NCI-H187 (cell line): ENCODE measurements at places on chromosomes 1 and 21.
A peak's percentile ranks its signal among the peaks of the same experiment; 100 is the strongest.

DNA sequence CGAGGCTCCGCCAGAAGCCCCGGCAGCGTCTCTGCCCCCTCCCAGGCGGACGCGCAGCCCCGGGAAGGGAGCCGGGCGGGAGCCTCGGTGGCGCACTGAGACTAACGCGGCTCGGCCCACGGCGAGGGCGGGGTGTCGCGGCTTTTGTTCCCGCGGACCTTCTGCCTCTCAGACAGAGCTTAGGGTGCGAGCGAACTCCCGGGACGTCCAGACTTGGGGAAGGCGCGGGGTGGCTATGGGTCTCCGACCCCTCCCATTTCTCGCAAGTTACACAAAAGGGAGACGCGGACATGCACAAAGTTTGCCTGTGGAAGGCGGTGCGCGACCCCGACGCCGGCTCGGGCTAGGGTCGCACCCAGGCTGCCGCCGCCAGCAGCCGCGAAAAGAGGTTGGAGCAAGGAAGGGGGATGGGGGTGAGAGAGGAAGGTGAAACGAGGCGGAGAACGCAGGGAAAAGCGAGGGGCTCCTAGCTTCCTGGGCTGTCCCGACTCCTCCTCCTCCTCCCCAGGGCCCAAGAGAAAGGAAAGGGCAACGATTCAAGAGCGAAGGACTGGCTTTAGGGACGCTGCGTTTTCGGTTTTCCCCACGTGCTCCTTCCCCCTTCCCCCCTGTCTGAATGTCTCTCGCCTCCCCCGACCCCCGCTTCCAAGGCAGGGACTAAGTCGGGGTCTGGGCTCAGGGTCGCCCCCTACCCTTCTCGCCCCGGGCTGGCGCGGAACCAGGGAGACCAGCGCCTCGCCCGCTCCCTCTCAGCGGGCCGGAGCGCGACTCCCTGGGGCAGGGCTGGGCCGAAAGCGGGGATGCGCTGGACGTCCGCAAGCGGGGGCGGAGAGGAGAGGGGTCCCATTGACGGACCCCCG, 729 bp downstream of the APP start:
- no peak for DNase-seq

- DNase-seq: no peak
Observed at GRCh38 chr1:208146650-208147049, 97.5 kb downstream of the PLXNA2 start.

DNA sequence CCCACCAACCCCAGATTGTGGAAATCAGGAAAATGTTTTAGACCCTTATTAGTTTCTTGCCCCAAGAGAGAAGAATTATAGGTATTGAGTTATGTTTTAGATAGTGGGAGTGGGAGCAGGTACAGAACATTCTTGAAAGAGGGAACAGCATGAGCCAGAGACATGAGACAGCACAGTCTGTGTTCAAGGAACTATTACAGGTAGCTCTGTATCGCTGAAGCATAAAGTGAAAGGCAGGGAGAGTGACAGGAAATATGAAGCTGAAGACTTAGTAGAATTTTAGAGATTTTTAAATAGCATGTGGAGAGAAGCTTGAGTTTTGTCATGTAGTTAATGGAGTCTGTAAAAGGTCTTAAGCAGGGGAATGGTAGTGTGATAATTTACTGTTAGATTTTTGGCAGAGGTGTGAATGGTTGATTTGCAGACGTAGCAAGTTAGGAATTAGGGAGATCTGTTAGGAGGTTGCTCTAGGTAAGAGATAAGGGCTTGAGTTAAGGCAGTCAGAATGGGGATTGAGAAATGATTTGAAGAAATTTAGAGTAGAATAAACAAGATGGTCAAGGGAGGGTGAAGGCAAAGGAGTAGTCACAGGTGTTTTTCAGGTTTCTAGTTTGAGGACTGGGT, 11.6 kb downstream of the SUCO start:
- no peak for DNase-seq

GRCh38 chr21:43323244-43324005, 103.5 kb downstream of the SIK1 start:
- DNase-seq: no peak

- DNase-seq: no peak
Observed at GRCh38 chr1:7967196-7967595, 5.7 kb downstream of the PARK7 start.

DNA sequence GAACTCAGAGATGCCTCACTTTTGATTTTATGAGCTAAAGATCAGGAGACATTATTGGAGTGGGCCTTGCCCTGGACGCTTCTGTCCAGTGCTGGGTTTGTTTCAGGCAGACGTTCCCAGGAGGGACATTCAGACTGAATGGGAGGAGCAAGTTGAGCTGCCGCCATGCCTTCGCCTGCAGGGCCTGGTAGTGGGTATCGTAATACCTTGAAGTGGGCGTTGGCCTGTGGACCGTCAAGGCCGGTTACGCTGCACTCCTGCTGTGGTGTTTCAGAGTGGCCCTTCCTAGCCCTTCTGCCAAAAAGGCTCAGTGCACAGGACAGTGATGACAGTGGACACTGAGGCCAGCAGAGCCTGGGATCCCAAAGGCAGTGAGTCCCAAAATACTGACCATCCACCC, 1.6 kb downstream of the FAM3B start:
- peak; percentile 57 for DNase-seq

DNA sequence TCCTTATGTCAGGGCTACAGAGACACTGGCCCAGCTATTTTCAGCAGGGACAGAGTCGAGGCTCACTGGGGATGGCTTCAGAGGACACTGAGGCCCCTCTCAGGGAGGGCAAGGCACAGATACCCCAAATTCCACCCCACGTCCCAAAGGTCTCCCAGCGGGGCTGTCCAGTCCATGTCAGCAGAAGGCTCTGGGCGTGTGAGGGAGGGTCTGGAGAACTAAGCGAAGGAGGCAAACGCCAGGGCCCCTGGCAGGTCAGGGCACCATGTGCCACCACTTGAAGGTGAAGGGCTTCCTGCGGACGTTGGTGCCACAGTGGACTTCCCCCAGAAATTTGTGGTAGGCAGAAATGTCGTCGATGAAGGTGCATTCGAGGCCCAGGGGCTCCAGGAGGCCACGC, 15.0 kb upstream of the SDHB start:
- DNase-seq: no peak

DNA sequence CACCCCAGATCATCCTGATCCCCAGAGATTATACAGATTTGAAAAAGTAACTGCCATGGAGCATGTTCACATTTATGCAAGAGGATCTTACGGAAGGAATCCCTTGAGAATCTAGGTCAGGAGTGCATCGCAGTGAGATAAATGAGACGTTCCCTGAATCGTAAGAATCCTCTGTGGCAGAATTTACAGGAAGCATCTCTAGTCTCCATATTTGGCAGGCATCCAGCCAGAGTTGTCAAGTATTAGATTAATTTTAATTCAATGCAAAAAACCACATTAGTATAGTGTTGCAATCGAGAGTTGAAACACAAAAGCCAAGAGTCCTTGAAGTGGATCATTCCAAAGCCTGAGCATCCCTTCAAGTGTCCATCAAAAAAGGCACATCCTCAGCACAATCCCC, 100.8 kb downstream of the RRAGC start:
- peak; percentile 42 for DNase-seq

DNA sequence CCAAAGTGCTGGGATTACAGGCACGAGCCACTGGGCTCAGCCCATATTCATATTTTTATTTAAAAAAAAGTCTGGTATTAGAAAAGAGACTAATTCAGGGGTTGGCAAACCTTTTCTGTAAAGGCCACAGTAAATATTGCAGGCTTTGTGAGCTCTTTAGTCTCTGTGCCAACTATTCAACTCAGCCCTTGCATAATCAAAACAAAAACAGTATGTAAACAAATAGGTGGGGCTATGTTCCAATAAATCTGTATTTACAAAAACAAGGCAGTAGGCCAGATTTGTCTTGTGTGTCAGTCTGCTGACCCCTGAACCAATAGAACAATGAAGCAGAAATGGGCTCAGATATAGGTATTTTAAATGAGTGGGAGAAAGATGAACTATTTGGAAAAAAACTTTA, 49.3 kb downstream of the CDC42BPA start:
- no peak for DNase-seq

DNA sequence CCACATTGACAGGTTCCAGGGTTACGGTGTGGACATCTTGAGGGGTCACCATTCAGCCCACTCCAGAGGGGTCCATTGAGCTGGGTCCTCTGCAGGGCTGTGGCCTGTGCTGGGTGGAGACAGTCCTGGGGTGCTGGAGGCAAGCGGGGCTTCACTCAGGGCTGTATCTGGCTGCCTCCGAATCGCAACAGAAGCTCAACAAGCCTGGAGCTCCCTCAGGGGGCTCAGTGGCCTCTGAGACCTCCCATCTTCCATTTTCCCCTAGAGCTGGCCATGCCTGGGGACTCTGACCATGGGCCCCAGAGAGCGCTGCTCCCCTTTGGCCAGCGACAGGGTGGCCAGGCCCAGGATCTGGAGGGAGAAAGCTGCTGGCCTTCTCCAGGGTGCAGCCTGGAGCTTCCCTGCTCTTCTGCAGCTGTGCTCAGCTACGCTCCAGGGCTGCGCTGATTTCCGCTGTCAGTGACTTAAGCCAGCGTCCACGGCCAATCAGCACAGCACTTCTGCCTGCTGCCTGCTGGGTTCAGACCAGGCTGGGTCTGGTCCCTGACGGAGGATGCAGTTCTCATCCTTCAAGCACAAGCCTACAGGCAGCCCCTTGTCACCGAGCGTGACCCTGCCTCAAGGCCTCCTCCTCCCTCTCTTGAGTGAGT, 45.0 kb upstream of the ADARB1 start:
- DNase-seq: peak; percentile 34

GRCh38 chr21:40164905-40165772, 297.9 kb downstream of the PCP4 start:
- DNase-seq: no peak

DNA sequence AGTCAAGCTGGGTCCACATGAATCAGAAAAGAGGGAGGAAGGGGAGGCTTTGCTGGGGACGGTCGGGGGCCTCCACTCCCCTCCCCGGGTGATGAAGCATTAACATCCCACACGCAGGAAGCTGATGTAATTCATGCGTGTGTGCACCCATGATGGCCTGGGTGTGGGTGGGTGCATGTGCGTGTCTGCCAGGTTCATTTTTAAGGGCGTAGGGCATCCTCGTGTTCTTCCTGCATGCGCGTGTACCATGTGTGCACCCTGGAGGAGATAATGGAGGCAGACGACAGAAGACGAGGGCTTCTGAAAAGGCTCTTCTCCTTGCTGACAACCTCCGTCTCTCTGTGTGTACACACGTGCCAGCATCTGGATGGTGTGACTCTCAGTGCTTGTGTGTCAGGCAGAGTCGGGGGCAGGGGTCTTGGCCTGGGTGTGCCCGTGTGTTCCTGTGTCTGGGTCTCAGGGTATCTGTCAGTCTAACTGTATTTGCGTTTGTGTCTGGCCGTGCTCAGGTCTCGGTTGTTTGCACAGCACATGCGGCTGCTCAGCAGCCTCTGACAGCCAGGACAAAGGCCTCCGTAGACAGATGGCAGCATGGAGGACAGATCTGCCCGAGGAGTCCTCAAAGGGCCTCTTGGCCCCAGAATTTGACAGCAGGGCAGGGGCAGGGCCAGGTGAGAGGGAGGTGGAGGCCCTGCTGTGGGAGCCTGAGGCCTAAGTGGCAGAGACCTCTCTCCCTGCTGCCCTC, 2.4 kb downstream of the RAP1GAP start:
- DNase-seq: no peak

DNA sequence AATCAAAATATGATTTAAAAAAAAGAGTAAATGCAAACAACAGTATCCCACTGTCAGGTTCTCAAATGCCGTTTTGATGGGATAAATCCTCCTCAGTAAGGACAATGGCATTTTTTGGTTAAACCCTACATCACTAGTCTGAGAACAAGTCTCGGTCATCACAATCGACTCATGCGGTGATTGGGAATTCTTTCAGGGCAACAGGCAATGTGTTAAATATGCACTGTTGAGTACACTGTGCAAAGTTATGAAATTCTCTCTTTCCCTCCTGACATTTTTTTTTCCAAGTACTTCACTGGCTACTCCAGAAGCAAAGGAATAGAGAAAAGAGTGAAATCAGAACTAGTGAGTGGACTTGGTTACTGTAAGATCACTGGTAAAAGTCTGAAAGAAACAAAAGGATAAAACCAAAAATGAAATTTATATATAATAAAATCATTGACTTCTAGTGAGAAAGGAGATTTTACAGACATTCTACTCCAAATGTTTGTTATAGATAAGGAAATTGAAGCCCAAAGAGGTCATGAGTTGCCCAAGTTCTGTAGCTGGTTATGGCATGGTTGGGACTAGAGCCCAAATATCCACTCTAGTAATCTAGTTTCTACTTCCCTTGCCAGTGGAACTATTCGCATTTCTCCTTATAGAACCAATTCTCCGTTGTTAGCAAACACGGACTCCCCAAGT, 111.3 kb downstream of the TGFBR3 start:
- DNase-seq: no peak
